Testis (tissue), 5 donors: ENCODE measurements at places on chromosomes 16 and 17.

- peak; percentile 52 for DNase-seq
These were observed 87.9 kb downstream of the OR1D5 start for GRCh38 chr17:2975469-2975958.

GRCh38 chr17:34485999-34486398 is 93.4 kb upstream of the TMEM132E start:
- no peak for DNase-seq

DNA sequence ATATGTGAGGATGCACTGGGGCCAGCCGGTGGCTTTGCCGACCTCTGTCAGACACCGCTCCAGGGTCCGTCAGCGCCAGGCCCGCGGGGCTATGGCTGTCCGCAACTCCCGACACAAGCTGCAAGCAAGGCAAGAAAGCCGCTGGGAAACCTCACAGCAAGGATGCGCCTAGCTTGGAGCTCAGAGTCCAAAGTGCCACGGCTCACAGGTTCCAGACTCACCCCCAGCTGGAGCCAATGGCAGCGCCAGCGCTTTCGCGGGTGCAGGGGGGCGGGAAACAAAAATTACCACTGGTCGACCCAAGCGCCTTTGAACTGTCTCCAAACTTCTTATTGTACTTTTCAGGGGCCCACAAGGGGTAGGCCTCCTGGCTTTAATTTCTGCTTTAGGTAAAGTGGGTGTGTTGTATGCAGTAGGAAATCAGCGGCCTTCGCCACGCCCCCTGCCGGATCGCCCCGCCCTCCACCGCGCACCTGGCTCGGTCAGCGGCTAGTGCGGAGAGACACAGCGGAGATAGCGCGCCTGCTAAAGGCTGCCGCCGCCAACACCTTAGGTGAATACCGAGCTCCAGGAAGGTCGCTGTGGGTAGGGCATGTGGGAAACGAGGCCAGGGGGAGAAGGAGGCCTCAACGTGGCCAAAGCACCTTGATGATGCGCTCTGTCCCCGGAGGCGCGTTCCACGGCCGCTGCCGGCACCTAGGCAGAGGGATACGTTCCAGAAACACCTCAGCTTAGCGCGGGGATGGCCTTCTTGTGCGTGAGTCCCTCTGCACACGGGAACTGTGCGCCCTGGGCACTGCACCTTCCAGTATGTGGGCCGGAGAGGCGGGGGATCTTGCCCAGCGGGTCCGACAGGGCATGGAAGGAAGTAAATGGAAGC is 61.0 kb upstream of the RBL2 start:
- DNase-seq = peak; percentile 69

GRCh38 chr17:78852709-78853121 is 12.1 kb upstream of the USP36 start:
- peak; percentile 60 for DNase-seq

DNA sequence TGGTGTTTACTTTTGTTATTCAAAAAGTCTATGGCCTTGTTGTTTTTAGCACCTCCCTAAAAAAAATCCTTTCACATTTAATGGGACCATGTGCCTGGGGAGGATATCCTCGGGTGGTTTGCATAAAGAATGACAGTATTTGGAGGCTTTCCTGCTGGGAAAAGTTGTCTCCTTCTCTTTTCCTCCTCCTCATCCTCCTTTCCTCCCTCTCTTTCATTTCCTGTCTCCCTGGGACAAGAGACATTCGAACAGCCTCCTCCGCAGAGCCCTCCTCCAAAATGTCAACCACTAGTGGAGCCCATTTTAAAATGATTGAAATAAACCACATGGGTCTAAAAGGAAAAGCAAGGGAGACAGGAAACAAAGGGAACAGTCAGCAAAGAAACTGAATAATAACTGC is 67.4 kb downstream of the MYH13 start:
- DNase-seq = no peak

- no peak for DNase-seq
These were observed 45.1 kb downstream of the SOCS3 start for GRCh38 chr17:78314683-78315354.

GRCh38 chr17:2502871-2503580 is 8.7 kb downstream of the METTL16 start:
- DNase-seq = no peak

DNA sequence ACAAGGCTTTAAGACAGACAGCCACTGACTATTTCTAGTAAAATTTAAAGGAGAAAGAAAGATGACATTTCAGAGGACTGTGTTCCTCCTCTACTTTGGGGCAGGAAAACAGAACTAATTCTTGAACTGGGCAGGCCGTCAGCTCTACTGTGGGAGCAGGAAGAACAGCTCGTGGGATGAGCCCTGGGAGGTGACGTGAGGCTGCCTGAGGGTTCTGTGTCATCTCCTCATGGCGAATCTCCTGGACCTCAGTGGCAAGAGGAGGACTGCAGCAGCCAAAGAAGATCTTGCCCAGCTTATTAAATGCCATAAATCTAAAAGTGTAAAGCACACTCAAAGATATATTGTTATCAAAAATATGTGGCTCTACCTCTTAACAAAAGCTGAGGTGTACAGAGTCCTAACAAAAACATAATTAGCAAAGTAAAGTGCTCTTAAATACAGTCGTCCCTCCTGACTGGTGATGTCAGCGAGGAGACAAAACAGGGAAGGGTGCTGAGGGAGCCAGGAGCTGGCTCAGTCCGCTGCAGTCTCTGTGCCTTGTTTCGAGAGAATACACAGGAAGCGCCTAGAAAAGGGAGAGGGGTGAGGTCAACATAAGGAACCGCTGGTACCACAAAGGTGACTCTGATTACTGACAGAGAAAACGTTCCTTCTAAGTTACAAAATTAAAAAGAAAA is 58.0 kb downstream of the CREBBP start:
- DNase-seq = no peak

GRCh38 chr16:58421529-58421928 is 29.3 kb downstream of the GINS3 start:
- no peak for DNase-seq

- DNase-seq = no peak
These were observed 209.4 kb downstream of the XYLT1 start for GRCh38 chr16:17261197-17261858.

GRCh38 chr16:10751291-10751697 is 7.7 kb downstream of the NUBP1 start:
- DNase-seq = peak; percentile 38

GRCh38 chr16:55508941-55509931 is at the start of gene LPCAT2:
LPCAT2 (plus strand) TSS chr16:55509072; CDS start chr16:55509182, 110 bp downstream.
- DNase-seq = peak; percentile 94

GRCh38 chr16:46972429-46973206 is 856 bp downstream of the DNAJA2 start:
- peak; percentile 37 for DNase-seq

- no peak for DNase-seq
These were observed 143.2 kb upstream of the CDH5 start for GRCh38 chr16:66223176-66223780.

GRCh38 chr17:32813021-32813420 is 63.9 kb downstream of the MYO1D start:
- no peak for DNase-seq

GRCh38 chr16:87628940-87629339 is 26.6 kb downstream of the JPH3 start:
- DNase-seq = no peak

DNA sequence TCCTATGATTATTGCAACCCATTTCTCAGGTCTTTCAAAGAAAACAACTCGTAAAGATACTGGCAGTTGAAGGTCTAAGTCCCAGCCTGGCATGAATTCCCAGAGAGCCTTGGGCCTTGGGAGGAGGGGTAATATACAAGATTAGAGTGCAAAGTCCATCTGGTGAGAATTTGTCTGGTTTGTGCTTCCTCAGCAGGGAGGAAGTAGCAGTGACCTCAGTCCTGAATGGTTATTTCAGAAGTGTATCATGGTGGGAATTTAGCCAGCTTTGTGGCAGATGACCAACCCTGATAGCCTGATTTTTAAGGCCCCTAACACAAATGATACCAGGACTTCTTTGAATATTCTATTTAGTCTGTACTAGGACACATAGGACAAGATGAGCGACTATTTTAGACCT is 151.2 kb upstream of the TBX2 start:
- no peak for DNase-seq

GRCh38 chr17:40825599-40825998 is 3.2 kb upstream of the KRT10 start:
- DNase-seq = no peak

DNA sequence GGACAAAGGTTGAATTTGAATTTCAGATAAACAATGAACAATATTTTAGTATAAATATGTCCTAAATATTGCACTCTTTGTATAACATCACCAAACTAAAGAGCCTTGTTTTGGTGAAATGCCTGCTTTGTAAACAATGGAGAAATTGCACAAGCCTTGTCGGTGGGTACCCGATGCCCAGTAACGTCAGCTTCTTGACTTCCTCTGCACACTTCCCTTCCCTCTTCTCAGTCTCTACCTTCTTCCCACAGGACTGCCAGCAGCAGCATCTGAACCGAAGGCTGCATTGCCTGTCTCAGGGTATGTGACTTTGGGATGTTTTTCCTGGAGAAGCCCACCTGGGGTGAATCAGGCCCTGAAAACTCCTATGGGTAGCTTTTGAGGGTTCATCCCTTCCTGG is 113.9 kb downstream of the UTP18 start:
- DNase-seq = no peak

DNA sequence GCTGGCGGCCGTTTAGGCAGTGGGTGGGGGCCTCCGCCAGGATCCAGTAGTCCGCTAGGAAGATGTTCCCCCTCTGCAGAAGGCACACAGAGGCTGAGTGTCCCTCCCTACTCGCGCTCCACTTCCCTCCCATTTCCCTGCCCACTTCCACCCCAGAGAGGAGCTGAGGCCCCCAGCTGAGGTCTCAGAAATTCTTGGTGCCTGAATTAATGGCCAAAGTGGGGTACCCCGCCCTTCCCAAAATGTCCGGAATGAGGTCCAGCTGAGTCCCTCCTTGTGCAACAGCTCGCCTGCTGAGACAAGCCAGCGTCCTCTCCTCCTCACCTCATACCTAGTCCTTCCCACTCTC is 7.9 kb downstream of the ALOXE3 start:
- no peak for DNase-seq

- no peak for DNase-seq
These were observed 887.7 kb downstream of the CDH11 start for GRCh38 chr16:64234200-64234599.
